ENCODE measurements at places on chromosomes 2 and 18. TPM values are rescaled to one million over a fixed set of nuclear protein-coding genes. Genes with fewer than 3 reads are reported as not detected.

DNA sequence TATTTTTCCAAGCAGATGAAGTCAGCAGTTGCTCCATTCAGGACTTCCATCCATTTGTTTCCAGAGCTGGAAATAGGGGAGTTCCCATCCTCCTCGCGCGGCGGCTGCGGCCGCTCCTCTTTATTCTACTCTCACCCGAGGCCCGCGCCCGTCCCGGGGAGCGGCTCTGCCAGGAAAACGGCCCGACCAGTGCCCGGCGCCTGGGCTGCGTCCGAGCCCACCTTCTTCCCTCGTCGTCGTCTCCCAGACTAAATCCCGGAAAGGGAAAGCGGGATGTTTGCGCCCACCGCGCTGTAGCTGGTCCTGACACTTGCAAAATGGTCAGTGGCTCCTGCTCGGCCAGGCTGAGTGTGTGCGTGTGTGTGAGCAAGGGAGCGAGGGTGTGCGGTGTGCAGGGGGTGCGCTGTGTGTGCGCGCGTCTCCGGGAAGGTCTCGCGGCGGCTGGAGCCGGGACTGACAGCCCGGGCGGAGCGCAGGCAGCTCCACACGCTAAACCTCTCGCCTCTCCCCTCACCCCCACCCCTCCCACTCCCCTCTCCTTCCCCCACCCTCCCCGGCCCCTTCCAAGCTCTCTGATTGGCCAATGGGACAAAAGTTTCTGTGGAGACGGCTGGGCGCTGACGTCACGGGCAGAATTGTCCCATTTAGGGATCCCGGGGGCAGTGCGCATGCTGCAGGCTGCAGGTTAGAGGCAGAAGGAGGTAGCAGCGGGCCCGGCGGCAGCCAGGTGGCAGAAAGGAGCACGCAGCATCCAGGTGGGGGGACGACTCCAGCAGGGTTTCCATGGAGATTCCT is at the start of gene NOL4:
TSS of gene NOL4 (minus strand) at position 491 of the 795 bp plus-strand sequence. CDS start 1,660 bp downstream, outside the sequence.
- DNase-seq, result no peak

DNA sequence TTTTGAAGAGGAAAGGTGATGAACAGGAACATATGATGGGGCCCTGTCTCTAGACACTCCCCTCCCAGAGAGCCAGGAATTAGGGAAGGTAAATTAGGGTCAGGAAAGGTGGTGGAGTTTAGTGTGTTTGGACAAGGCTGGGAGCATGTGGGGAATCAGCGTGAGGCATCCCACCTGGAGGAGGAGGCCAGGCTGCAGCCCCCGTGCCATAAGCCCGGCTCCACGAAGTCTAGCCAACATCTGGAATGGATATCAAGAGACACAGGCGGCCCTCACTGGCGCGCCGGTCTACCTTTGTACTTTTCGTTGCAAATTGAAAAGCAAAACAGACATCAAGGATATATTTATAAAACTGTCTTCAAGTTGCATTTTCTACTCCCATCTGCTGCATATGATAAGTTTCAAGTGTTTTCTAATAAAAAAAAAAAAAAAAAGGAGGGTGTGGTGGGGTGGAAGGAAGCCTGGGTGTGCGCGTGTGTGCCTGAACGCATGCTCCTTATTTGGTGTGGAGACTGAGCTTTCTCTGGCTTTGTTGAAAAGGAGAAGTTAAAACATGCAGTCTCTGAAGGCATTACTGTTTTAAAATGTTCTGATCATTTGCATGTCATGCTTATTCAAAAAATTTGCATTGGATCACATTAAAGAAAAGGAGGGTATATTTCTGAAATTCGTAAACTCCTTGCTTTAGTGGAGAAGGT is 546.7 kb upstream of the ID2 start:
- no peak for DNase-seq

The SULT1C4 gene
- total RNA-seq, result not detected

DNA sequence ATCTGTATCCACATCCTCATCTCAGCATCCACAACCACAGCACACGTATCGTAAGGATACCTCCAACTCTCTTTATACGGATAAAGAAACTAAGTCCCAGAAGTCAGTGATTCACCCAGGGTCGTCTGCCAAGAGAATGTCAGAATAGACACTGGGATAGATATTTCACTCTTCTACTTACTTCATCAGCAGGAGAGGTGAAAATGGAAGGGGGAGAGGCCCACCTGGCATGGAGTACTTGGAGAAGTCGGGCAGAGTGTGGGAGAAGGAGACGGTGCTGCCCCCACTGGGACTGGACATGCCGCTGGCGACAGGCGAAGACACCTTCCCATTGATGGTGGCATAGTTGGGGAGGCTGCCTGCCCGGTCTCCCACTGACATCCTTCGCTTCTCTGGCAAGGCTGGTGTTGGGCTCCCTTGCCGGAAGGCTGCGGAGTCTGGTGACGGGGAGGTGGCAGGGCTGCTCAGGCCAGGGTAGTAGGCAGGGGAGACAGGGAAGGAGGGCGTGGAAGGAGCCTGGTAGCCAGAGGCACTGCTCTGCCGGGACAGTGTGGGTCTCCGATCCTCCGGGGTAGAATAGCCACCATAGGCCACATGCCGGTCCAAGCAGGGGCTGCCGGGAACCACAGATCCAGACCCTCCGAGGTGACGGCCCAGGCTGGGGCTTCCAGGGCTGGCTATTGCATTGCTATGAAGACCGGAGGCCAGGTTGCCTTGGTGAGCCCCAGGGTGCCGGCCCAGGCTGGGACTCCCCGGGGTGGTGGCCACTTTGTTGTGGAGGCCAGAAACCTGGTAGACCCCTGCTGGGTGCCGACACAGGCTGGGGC is 185.1 kb downstream of the TNS1 start:
- DNase-seq, result no peak

GRCh38 chr2:76174505-76174904 is 463.8 kb upstream of the GCFC2 start:
- no peak for DNase-seq
